ENCODE measurements at places on chromosomes 1 and 21.

DNA sequence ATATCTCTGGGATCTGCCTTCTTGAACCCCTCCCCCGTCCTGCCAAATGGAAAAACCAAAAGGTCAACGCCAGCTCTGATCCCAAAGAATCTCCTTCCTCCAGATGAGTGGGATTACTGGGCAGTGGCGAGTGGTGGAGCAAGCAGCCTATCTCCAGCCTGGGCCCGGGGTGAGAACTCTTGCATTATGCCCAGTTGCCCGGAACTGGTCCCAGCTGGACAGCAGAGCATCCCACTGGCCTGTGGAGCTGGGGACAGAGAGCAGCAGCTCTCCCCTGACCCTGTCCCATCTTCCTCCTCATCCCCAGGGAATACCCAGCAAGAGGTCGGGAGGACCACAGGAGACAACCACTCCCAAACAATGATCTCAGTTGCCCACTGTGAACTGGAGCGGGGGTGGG, 130.5 kb downstream of the TMEM53 start:
- no peak for DNase-seq

GRCh38 chr1:109476825-109477224, 6.9 kb upstream of the ATXN7L2 start:
- DNase-seq, result no peak

DNA sequence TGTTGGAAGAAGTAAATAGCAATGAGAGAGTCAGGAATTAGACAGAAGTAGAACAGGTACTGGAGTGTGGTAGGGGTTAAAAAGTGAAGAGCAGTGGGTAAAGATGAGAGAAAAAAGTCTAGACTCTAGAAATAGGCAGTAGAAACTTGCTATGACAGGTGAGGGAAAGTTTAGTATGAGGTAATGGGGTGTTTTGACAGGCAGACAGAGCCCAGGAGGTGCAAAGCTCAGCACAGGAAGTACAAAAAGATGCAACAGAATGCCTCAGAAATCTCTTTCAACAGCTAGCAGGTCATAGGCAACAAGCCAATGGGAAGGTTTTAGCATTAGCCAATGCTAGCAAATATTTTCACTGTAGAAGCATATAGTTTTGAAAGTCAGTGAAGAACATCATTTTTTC, 319.1 kb upstream of the SGIP1 start:
- DNase-seq, result no peak

DNA sequence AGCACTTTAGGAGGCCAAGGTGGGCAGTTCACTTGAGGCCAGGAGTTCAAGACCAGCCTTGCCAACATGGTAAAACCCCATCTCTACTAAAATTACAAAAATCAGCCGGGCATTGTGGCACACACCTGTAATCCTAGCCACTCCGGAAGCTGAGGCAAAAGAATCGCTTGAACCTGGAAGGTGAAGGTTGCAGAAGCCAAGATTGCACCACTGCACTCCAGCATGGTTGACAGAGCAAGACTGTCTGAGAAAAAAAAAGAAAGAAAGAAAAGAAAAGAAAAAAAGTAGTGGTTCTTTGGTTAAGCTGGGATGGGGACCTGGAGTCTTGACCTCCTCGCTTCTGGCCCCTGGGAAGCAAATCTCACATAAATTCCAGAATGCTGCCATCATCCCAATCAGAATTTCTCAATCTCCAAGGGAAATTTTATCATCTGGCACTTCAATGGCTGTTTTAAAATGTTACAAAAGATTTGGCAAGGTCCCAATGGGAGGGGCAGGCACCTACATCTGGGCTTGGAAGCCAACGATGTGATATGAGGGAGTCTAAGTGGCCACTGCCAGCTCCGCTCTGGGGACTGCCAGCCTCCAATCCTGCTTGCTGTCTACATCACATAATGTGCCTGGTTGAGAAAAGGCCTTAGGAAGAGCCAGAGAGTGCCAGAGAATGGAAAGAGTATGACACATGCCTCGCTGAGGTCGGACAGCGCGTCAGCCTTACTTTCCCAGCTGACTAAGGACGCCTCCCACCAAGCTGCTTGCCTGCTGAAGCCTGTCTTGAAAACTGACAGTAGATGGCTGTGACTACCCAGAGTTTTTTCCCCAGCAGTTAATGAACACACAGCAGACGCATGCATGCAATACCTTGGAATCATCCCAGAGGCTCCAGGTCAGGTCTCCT, 42.1 kb upstream of the SRP9 start:
- no peak for DNase-seq

- DNase-seq, result peak; percentile 23
Measured at GRCh38 chr1:66503841-66504470, 30.0 kb upstream of the SGIP1 start.

DNA sequence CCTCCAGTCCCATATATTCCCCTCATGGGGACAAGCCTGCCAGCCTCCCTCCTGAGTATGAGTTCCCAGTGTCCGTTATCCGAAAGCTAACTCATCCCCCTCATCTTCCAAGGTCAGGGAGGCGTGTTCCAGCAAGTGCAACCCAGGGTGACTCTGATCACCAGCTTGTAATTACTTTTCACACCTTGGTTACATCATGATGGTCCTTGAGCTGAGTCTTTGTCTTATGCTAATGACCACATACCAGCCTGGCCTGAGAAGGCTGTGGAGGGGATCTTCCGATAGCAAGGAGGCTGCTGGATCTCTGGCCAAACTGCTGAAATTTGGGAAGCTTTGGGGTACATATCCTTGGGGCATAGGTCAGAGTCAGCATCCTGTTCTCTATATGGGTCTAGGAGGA, 99.6 kb downstream of the DDX20 start:
- no peak for DNase-seq

- no peak for DNase-seq
Measured at GRCh38 chr1:25082216-25082899, 149.9 kb downstream of the SYF2 start.

- DNase-seq, result no peak
Measured at GRCh38 chr1:82153272-82153629, 352.5 kb downstream of the ADGRL2 start.

DNA sequence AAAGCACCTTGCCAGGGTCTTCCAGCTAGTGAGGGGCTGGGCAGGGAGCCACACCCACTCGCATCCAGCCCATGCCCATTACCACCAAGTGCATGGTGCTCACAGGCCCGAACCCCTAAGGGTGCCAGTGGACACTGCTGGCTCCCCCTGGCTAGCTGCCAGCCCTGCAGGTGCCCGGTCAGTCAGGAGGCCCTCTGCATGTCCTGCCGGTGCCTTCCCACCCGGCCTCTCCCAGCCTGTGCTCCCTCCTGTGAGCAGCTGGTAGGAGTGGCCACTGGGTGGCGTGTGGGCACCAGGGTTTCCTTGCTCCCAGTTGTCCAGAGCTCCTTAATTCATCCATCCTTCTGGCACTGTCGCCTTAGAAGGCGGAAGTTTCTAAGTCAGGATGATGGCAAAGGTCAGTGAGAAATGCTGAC, 33.4 kb downstream of the QSOX1 start:
- peak; percentile 66 for DNase-seq

DNA sequence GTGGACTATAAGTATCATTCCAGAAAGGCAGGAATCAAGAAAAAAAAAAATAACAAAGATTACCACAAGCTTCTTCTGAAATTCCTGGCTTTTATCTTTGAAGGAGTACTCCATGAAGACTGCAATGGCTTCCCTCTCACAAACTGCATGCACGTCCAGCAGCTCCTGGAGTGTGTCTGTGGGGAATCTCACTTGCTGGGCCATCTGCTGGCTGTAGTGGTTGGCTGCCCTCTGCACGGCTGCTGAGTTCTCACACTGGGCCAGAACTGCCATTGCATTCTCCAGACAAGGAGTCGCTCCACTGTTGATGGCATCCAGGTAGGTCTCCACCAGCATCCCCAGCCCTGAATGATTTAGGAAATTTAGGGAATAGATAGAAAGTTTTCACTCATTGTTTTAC, 23.3 kb upstream of the GBP2 start:
- no peak for DNase-seq

DNA sequence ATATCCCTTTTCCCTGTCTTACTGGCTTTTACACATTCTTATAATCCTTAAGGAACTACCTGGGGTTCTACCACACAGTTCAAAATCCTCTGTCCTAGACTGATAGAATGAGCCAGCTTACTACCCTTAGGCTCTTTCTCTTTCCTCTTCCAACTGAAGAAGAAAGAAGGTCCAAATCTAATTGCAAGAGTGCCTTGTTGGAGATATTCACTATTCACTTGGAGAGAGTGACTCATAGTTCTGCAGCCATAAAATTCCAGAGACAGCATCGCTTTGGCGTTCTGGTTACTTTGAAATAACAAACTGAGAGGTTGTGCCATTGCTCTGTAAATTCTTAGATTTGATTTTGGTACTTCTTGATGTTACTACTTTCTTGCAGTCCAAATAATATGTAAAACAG, 4.2 kb downstream of the CADM3 start:
- DNase-seq, result no peak

DNA sequence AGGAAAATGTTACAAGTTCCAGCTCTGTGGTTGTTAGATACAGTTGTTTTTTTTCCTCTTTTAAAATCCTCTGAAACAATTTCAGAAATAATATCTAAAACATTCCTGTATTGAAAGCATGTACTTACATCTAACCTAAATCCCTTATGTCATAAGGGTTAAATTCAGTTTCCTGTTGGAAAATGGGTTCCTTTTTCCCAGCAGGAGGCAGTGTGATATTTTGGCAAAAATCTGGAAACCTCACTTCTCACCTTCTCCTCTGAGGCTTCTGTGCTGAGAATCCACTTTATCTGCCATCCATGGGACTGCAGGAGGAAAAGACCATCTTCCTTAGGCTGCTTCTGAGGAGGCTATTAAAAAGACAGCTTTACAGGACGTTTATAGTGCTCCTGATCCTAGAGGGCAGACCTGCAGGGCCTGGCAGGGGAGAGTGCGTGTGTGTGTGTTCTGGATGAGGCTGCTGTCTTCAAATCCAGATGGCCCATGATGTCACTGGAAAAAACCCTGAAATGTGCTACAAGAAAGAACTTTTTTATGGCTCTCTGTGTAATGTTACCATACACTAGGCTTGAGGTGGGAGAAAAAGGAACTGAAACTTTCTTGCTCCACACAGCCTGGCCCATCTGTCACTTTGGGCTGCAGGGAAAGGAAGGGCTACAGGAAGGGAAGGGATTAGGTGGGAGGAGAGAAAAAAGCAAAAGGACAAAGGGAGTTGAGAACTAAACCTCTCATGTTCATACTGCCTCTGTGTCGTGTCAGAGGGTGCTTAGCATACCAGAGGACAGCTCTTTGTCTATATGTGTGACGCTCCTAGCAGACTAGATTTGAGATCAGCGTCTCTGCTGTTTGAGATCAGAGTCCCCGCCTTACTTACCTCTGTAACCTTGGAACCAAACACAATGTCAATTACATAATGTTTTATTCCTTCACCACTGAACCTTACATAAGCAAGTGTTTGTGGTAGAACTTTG, 379.2 kb upstream of the SPAG17 start:
- no peak for DNase-seq

GRCh38 chr1:13595411-13595810, 11.8 kb downstream of the PDPN start:
- no peak for DNase-seq

DNA sequence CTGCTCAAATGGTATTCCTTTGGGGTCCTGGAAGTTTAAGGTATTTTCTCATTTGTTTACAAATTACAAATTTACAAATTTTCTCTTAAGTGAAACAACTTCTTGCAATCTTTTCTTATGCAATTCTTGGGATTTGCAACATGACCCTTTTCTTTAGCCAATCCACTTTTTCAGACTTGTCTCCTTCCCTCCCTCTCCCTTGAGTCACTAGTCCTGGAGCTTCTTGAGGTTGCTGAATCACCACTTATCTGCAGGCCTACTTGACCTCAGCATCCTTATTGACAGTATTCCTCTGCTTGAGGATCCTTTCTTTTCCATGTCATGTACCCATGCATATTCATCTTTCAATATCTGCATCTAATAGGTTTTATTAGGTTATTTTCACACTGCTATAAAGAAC, 302.8 kb upstream of the ADAMTS5 start:
- DNase-seq, result no peak

DNA sequence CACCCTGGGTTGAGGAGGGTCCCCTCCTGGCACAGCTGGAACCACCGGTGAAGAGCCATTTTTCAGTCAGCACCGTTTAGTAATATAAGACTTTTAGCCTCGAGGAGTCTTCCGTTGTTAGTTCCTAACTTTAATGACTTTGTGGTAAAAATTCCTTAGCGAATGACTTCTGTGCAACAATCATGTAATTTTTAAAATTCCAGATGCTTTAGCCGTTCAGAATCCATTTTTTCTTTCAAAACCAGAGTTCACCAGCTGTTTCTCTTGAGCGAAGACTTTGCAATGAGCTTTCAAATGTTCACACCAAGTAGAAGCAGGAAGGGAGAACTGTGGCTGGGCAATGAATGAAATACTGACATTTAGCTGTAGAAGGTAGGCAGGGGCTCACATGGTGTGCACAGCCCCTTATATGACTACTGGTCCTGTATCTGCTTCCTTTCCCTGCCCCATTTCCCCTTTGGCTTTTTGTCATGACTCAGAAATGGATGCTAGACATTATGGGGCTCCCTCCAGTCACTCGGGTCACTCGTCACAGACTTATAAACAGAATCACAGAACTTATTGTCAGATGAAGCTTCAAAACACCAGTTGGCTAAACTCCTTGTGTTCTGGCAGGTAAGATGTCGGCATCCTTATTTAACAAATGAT, 4.1 kb downstream of the DISC1 start:
- DNase-seq, result no peak

DNA sequence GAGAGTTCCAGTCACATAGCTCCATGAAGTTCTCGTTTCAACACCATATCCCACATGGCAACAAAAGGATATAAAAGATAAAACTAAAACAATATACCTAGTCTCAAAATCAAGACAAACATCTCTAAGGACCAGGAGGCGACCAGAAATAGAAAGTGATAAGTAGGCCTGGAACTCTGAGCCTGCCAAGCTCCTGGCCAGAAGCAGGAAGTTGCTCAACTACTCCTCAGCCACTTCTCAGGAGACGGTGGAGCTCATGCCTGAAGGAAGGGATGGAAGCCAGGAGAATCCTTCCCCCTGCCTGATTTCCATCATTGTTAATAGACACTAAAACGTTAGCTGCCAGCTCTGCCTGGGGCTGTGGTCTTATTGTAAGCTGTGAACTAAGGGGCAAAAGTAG, 94.7 kb downstream of the DISP1 start:
- no peak for DNase-seq

GRCh38 chr1:180268556-180269075, 38.6 kb downstream of the LHX4 start:
- DNase-seq, result no peak

DNA sequence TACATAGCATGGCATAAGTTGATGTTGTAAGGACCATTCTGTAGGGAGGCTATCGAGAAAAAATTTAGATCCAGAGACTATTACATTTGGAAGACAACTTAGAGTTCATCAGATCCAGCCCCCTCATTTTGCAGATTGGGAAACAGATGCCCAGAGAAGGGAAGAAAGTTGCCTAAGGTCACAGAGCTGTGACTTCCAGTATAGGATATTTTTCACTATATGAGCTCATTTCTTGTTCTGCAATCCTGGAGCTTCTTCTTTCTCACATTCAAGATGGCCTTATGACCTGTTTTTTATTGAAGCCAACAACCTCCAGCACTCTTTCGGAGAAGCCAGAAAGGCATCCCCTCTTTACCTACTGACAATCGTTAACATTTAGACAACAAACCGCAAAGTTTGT, 421.8 kb upstream of the PLXNA2 start:
- DNase-seq, result no peak
